ENCODE measurements at places on chromosomes 11 and 22.

GRCh38 chr11:16454289-16454863 lies 98.0 kb upstream of the SOX6 start:
- DNase-seq = no peak

DNA sequence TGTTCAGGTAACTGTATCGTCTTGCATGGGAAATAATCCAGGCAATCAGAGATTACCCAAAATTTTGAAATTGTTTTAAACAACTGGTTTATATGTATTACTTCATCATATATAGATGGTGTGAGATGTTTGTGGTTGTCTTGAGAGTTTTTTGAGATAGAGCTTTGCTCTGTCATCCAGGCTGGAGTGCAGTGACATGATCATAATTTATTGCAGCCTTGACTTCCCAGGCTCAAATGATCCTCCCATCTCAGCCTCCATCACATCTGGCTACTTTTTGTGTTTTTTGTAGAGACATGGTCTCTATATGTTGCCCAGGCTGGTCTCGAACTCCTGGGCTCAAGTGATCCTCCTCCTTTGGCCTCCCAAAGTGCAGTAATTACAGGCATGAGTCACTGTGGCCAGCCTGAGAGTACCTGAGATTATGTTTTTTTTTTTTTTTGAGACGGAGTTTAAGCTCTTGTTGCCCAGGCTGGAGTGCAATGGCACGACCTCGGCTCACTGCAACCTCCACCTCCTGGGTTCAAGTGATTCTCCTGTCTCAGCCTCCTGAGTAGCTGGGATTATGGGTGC lies 11.5 kb downstream of the CTNND1 start:
- DNase-seq = no peak

DNA sequence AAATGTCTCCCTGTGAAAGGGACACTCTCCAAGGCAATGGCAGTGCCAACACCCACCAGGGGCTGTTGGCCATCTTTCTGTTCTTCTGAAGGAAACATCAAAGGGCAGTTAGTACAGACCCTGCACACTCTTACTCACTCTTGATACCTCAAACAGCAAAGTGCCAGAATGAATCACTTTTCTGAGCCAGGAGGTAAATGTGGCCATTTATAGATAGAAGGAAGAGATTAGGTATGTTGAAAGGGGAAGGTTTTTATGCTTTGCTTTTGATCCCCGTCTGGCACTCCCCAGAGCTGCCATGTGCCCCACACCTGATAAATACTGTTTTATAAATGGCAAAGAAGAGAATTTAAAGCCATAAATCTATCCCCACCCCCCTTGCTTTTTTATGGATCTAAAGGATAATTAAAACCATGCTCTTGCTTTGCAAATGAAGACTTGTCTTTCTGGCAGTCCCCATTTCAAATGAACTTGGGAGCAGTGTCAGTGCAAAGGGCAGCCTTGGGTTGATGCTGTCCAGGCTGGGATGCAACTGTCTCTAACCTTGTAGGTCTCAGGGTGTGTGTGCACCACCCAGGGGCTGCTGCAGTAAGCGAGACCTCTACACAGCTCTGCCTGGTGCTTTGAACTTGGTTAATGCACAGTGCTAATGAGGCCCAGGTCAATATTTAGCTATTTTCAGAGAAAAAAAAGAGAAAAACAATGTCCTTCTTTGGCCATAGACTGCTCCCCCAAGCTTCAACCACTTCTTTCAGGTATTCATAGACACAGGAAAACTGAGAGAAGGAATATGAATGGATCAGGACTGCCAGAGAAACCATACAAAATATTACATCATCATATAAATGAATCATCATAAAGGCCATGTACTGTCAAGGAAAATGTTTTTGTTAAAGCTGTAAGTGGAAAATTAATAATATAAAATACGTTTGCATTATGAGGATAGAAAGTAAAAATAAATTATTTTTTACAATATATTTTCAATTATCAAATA lies 207.5 kb downstream of the ETS1 start:
- peak; percentile 5 for DNase-seq

DNA sequence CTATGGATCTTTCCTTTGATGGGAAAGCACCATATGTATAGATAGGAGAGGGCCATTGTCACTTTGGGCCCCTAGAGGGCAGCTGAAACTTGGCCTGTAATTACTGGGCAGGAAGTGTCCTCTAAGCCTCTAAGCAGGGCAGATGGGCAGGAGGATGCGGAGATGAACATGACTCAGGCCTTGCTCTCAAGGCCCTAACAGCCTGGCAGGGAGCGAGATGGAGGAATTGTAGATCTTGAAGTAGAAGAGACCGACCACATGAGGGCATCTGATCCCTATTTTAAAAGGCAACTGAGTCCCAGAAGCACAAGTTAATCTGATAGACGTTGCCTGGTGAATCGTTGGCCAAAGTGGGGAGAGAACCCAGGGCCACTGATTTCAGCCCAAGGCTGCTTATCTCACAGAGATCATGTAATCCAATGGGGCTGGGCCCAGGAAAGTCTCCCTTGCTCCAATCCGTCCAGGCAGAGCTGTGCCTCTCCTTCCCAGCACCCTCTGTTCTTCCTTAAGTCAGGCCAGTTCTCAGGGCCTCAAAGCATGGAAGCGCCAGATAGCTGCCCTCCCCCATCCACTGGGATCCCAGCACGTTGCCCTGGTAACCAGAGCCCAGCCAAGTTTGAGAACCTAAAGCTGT lies 2.5 kb upstream of the SEPTIN3 start:
- peak; percentile 89 for DNase-seq

- no peak for DNase-seq
Observed at GRCh38 chr11:24592360-24592759, 95.5 kb downstream of the LUZP2 start.

- DNase-seq = no peak
Observed at GRCh38 chr22:17518406-17518805, 44.9 kb upstream of the SLC25A18 start.

- DNase-seq = no peak
Observed at GRCh38 chr11:73077454-73077853, 64.7 kb downstream of the FCHSD2 start.

GRCh38 chr11:85806876-85807275 lies 4.1 kb downstream of the SYTL2 start:
- no peak for DNase-seq

DNA sequence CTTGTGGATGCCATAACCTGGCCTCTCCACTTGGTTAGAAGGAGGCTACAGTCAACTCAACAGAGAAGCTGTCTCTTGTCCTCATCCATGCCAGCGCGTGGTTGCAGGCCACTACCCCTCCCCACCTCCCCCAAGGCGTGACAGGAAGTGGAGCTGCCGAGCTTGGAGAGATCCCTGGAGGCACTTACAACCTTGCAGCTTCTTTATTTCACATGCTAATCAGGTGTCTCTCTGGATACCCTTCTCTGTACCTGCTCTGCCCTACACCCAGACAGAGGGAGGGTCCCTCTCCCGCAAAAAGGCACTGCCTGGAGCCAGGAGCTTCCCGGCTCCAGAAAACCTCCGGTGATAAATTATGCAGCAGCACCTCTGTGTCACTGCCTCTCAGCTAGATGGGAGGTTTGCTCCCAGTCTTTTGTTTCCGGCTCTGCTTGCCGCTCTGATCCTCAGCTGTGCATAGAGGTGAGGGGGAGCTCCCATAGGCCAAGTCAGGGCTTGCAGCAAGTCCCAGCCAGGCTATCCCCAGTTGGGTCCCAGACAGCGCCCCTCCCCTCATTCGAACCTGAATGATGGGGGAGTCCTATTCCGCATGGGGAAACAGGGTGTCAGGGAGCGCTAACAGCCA lies 5.7 kb downstream of the LRP4 start:
- no peak for DNase-seq

DNA sequence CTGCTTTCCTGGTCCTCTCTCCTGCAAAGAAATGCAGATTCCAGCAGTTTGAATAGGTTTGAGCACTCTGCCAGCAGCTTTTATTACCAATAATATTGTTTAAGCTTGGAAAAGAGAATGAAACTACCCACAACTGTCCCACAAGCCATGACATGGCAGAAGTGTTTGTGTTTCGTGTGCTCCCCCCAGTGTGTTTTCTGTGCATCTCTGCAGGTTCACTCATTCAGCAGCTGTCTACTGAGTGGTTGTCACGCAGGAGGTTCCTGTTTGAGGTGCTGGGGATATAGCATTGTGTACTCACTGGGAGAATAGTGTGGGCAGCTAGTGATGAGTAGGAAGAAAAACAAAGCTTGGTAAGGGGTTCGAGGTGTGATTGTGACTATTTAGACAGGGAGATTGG lies 55.3 kb upstream of the SUSD2 start:
- no peak for DNase-seq

DNA sequence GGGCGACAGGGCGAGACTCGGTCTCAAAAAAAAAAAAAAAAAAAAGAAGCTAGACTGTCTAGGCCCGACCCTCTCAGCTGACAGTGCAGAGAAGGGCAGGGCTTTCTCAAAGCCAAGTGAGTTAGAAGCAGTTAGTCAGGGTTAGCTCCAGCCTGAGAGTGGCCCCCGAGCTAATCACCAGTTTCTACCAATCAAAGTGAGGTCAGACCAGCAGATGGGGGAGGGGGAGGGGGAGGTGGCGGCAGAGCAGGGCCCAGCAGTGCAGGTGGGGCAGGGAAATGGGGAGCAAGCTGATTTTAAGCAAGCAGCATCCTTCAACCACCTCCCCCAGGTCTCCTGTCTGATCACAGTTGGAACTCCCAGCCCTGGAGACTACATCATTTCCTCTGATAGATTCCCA lies 55.3 kb upstream of the PRR5 start:
- DNase-seq = no peak

- peak; percentile 94 for DNase-seq
Observed at GRCh38 chr11:73647459-73648100, 1.2 kb downstream of the PLEKHB1 start.

- DNase-seq = no peak
Observed at GRCh38 chr11:73382183-73382582, 6.0 kb downstream of the RELT start.

DNA sequence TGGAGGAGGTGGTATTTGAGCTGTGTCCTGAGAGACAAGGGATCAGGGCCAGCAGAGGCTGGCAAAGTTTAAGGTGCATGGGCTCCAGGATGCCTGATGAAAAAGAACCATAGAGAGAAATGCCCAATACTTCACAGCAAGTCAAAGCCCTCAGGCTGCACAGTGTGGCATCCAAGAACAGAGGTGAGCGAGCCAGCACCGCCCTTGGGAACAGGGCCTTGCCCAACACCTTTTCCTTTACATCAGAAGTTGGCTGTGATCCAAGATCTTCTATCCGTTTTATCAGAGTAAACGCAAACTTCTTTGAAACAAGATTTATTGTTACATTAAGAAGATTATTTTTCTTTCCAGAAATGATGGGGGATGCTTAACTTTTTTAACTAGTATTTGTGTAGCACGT lies 1.4 kb downstream of the B3GNT6 start:
- no peak for DNase-seq

DNA sequence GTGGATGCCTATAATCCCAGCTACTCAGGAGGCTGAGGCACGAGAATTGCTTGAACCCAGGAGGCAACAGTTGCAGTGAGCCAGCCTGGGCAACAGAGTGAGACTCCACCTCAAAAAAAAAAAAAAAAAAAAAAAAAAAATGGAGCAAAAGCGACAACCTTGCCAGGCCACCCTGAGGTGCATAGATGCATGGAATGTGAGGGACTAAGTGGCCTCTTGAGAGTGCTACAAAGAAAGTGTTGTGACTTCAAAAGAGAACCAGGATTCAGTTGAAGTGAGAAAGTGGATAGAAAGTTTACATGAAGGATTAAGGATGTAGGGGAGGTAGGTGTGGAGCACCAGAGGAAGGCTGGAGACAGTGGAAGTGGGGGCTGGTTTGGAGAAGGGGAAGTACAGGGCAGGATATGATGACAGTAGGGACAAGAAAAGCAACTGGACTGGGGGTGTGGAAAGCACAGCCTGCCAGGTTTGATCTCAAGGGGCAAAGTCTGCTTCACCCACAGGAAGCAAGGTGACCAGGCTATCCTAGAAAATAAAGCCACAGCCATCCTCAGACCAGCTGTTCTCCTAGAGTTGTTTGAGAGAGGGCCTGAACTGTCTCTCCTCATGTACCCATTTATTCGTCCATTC lies 36.0 kb upstream of the OLFML1 start:
- DNase-seq = no peak

GRCh38 chr22:27130906-27131305 lies 473.5 kb downstream of the MIAT start:
- DNase-seq = no peak

DNA sequence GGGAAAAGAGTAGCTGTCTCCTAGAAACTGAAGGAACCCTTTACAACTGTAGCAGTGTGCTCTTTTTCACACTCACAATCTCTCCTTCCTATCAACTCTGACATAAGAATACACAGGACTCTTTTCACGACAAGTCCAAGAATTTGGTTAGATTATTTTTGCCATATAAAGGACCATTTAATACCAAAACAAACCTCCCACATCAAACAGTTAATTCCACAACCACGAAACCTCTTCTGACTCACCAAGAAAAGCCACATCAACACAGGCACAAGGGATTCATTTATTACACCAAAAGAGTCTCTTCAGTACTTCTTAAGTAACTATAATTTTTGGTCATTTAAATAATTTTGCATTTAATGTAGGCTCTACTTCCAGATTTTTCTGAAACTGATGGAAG lies 222.6 kb upstream of the PITPNB start:
- DNase-seq = no peak

DNA sequence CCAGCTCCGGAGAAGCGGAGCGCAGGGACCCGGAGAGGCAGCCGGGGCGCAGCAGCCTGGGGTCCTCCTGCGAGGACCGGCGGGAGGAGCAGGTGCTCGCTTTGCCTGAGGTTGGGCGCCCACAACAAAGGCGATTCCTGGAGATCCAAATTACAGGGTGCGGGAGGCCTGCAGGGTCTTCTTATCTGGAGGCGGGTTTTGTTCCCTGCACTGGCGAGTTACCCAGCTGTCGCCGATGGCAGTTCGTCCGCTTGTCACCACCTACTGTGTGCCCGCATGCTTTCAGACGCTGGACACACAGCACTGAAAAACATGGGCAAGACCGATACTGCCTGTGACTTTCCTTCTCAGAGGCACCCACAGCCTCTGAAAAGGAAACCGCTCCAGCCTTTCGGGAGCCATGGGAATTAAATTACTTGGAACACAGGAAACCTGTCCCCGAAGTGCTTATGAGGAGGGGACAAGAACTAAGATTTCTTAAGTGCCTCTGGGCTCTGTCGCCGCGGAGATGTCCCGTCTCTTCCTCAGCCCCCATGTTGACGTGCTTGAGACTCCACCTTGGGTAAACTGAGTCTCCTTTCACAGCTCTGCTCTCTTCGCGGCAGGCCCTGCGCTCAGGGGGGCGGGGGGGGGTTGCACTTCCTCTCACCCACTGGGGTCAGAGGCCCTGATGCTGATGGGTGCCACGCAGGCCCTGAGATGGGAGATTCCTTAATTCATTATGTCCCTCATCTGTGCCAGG lies 1.3 kb upstream of the ZFTA start:
- DNase-seq = peak; percentile 31

- DNase-seq = no peak
Observed at GRCh38 chr22:32542677-32543357, 68.2 kb downstream of the FBXO7 start.

- DNase-seq = no peak
Observed at GRCh38 chr22:49783926-49784629, 43.6 kb downstream of the BRD1 start.

- DNase-seq = no peak
Observed at GRCh38 chr11:64867748-64868462, 10.5 kb downstream of the EHD1 start.

GRCh38 chr22:17639247-17639741 lies 737 bp downstream of the BCL2L13 start:
- peak; percentile 80 for DNase-seq

All from hematopoietic multipotent progenitor cell treated with erythropoietin and hydrocortisone succinate and interleukin-3 and kit ligand, for 6 days (in vitro differentiated cells).